ENCODE measurements at places on chromosomes 2 and 18.
A peak's percentile ranks its signal among the peaks of the same experiment; 100 is the strongest.

DNA sequence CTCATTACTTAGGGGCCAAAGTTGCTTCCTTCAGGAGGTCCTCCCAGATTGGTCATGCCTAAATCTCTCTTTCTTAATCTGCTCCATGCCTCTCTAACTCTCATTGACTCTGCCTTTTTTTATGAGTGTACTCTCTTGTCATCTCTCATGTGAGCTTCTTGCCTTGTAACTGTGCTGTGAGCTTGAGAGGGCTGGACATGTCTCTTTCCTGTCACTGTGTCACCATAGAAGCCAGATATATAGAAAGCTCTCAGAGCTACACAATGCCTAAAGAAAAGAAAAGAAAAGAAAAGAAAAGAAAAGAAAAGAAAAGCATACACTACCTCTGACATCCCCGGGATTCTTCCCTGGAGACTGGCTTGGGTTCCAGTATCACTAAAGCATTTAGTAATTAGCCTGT lies 161.5 kb upstream of the SKOR2 start:
- DNase-seq, result no peak

DNA sequence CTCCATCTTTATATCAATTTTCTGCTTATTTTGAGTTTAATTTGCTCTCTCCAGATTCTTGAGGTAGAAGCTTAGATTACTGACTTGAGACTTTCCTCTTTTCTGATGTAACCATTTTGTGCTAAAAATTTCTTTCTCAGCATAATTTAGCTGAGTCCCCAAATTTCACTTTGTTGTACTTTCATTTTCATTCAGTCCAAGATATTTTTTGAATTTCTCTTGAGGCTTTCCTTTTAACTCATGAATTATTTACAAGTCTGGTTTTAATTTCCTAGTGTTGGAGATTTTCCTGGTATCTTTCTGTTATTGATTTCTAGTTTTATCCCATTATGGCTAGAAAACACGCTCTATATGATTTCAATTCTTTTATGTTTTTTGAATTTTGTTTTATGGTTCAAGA lies 144.7 kb upstream of the PGAP1 start:
- DNase-seq, result no peak

GRCh38 chr2:132415915-132416722 lies 486 bp upstream of the GPR39 start:
- peak; percentile 66 for DNase-seq

- DNase-seq, result no peak
These were observed 561.2 kb downstream of the METTL4 start for GRCh38 chr18:2009942-2010697.

- no peak for DNase-seq
These were observed 46.9 kb downstream of the PDE11A start for GRCh38 chr2:178025551-178026185.

- no peak for DNase-seq
These were observed 96.9 kb downstream of the COPS8 start for GRCh38 chr2:237182422-237183123.

GRCh38 chr18:3083766-3084165 lies 70.8 kb upstream of the LPIN2 start:
- DNase-seq, result no peak

- no peak for DNase-seq
These were observed 39.6 kb upstream of the SCN1A start for GRCh38 chr2:166167449-166167848.

- DNase-seq, result no peak
These were observed 96.6 kb upstream of the TWSG1 start for GRCh38 chr18:9237981-9238380.

DNA sequence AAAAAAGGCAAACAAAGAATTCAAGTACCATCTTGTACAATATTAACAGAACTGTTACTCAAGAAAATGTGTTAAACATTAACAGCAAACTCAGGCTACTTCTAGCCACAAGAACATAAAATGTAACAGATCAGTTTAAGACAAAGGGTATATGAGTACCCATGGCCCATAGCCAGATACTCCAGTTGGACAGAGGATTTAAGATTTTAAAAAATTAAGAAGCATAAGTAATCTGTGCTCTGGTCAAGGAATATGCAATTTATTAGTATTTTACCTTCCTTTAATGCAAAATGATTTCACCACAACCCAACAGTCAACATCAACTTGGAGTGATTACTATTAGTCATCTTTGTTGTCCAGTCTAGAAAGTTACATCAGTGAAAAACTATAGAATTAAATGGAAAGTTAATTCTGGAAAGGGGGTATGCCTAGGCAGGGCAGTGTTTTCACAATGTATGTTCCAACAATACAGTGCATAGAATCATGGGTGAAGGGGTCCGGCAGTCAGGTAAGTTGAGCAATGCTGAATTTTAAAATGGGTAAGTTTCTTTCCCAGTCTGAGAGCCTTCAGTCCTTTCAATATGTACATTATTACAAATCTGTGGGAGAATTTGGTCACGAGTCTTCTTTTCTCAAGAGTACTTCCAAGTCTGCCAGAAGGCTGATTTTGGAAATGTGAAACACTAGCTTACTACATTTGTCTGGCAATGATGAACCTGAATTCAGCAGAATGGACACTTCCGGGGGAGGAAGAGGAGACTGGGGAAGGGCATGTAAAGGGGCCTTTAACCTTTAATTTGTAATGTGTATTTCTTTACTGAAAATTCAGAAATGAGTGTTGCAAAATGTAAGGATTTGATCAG lies 34.5 kb downstream of the SFT2D3 start:
- no peak for DNase-seq

- DNase-seq, result no peak
These were observed 107.5 kb downstream of the MSTN start for GRCh38 chr2:189954989-189955388.

GRCh38 chr2:119389615-119390306 lies 23.0 kb downstream of the DBI start:
- DNase-seq, result peak; percentile 43

DNA sequence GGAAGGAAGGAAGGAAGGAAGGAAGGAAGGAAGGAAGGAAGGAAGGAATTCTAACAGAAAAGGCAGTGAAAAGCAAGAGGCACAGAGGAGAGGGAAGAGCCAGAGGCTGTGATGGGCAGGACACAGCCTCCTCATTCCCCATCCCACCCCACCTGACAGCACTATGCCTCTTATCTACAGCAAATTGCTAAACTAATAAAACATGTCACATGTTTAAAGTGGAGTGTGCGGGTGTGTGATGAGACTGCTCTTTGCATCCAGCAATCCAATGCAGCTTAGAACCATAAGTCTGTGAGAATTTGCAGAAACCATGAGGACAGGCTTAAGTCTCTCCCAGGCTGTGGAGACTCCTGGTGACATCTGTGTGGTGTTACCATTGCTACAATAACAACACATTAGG lies 108.4 kb upstream of the ALK start:
- no peak for DNase-seq

- DNase-seq, result no peak
These were observed at the start of gene CHST9 for GRCh38 chr18:27185025-27185763. CHST9 (minus strand) TSS chr18:27185308; CDS start chr18:27142809, 42,499 bp downstream.

DNA sequence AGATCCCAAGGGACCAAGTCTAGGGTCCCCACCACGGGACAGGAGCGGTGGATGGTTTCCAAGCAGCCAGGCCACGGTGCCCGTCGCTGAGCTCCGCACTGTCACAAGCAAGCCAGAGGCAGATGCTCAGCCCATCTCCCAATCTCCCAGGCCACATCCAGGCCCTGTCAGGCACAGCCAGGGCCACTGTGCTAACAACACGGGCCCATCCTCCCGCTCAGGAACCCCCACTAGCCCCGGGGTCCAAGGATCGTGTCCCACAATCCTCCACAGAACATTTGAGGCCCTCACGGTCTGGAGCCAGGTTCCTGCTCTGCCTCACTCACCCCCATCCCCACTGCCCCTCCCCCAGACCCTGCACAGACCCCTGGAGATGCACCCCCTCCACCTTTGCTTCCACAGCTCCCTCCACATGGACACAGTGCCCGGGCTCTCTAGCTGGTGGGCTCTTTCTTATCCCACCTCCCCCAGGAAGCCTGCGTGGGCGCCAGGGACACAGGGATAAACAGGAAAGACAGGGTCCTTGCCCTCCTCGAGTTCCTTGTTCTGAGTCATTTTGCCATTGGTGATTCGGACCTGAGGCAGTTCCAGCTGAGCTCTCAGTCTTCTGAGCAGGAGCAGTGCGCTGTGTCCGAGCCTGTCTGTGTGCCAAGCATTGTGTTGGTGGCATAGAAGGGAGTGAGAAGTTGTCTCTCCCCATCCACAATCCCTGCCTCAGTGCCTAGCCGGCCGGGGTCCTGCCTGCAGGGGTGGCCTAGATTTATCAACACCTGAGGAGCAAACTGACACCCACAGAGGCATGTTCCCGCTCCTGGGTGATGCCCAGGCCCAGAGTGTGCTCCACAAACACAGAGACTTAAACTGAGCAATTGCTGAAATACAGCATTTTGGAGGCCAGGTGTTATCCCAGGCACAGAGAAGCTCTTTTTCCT lies 7.0 kb downstream of the CROCC2 start:
- no peak for DNase-seq

GRCh38 chr2:66724241-66724640 lies 289.3 kb downstream of the MEIS1 start:
- DNase-seq, result no peak

DNA sequence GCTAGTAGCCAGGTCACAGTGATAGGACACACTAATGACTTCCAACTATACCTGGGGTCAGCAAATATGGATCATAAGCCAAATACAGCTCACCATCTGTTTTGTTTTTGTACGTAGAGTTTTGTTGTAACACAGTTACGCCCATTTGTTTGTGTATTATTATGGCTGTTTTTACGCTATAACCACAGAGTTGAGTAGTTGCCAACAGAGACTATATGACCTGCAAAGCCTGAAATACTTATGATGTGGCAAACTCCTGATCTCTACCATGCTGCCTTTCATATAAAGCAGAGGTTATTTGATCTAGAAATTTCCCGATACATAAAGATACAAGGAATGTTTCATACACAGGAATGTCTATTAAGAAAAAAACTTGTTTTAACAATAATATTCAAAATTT lies 152.2 kb downstream of the HNMT start:
- DNase-seq, result no peak
